Activated CD8-positive, alpha-beta memory T cell treated with anti-CD3 and anti-CD28 coated beads for 48 hours (primary cell): ENCODE measurements at places on chromosomes 5 and 9.

GRCh38 chr5:91477408-91477807 is 94.3 kb upstream of the ARRDC3 start:
- no peak for DNase-seq

- DNase-seq, result no peak
Measured at GRCh38 chr5:27266184-27266583, 227.8 kb upstream of the CDH9 start.

GRCh38 chr5:134638760-134639201 is 6.2 kb upstream of the SAR1B start:
- no peak for DNase-seq

GRCh38 chr9:87259543-87260518 is 237.8 kb upstream of the DAPK1 start:
- DNase-seq, result no peak

- no peak for DNase-seq
Measured at GRCh38 chr5:10607023-10607665, 43.3 kb downstream of the ANKRD33B start.

- no peak for DNase-seq
Measured at GRCh38 chr5:116672203-116672602, 97.6 kb upstream of the SEMA6A start.

DNA sequence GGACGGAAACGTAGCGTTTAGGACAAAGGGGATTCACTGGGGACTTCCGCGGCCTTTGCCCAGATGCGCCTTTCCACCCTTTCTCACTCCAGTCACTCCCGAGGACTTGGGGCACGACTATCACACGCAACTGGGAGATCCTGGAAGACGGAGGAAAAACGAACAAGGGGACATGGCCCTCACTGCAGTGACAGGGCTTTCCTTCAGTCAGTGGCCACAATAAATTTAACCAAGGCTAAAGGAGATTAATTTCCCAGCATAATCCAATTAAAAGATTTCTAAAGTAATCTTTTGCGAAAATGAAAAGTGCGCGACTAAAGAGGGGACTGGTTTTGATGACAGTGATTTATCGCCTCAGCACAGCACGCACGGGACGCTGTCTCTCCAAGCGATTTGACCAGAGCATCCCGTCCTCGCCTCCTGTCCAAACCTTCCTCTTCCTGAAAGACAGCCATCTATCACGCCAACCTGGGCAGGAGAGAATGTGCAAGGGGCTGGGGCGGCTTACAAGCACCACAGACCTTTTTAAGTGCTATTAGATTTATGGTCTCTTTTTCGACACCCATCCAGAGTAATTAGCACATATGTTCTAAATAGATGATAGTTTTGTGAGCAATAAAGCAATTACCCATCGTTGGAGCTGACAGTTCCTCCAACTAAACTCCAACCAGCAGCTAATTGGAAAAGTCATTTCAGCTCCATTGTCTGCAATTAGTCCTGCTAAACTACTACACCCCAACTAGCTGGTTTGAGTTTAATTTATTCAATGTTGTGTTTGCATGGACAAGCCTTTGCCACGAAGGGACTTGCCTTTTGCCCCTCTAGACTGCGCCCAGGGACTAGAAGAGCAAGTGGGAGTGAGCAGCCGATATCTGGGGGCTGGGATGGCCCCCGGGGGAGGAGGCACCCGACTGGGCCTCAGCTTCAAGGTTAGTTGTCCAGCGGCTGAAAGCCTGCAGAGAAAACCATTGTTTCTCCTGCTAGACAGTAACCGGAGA is 7.4 kb downstream of the NR2F1-AS1 start:
- no peak for DNase-seq

GRCh38 chr5:180090769-180091546 is 19.4 kb upstream of the RNF130 start:
- DNase-seq, result no peak

GRCh38 chr5:89450149-89450538 is 567.2 kb upstream of the MEF2C start:
- no peak for DNase-seq

DNA sequence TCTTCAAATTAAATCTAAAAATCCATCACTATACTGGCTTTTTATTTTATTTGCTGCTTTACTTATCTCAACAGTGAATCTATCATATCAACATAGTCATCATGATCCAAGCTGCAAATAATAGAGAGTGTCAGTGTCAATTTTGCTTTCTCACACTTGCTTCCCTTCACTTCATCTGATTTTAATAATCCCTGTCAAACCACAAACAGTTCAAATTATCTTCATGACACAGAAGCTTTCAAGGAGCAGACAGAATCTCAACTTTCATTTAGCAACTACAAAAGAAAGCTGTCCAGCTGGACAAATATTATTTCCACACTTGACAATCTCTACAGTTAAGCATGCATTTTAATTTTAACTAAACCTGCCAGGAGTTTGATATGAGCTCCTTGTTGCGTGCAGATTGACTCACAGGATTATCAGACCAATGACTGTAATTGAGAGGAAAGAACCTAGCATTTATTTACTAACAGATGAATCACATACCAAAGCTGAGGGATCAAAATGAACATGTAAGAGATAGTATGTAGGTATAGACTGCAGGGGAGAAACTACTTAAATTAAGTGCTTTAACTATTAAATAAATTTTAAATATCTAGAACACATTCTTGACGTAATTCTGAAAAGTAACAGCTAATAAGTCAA is 56.0 kb downstream of the KIAA0825 start:
- DNase-seq, result no peak

- DNase-seq, result no peak
Measured at GRCh38 chr5:82351754-82352145, 73.6 kb upstream of the RPS23 start.

GRCh38 chr9:91193087-91193657 is 168.5 kb downstream of the AUH start:
- DNase-seq, result no peak
